ENCODE measurements at places on chromosomes 5 and 9.

DNA sequence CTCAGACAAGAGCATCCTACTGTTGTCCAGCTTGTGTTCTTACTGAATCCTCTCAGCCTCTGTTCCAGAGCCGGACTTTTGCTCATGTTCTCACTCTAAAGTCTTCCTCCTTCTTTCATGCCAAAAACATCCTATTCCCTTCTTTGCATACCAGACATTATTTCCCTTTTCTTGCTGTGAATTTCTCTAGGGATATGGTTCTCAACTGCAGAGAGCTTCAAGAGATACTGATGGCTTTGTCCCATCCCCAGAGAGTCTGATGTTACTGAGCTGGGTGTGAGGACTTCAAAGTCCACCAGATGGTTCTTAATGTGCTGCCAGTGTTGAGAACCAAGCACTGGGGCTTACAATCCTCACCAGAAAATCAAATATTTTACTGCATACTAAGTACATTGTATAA lies 98.6 kb upstream of the FER start:
- DNase-seq: no peak

GRCh38 chr5:25614466-25614865 lies 969.7 kb upstream of the CDH10 start:
- no peak for DNase-seq

- DNase-seq: no peak
These were observed 125.7 kb downstream of the BARX1 start for GRCh38 chr9:93829271-93830011.

DNA sequence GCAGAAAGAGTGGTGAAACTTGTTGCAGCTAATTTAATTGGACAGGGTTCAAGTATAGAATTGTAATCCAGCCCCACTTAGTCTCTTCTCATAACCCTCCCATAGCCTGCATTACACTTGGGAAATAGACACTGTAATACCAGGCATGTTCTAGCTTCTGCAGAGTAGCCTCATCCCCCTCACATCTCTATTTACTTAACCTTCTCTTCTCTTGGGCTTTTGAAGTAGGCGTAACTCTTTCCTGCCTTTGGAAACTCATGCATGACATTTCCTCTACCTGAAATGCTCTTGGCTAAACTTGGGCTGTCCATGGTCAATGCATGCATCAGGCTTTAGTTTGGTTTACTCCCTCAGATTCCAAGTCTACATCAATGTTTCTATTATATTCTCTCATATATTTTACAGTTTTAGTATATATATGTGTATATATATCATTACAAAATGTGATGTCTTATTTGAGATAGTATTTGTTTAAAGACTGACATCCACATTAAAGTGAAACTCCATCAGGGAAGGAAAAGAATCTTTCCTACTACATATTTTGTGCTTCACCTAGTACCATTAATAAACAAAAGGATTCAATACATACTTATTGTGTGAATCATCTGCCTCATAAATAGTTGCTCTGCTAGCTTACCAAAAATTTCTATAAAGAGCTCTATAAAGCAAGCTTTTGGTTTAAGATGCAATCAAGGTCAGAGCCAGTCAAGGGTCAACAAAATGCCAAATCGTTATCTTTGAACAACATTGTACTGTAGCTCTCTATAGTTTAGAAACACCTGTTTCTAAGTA lies 1158.0 kb downstream of the MAT2B start:
- DNase-seq: peak; percentile 21

DNA sequence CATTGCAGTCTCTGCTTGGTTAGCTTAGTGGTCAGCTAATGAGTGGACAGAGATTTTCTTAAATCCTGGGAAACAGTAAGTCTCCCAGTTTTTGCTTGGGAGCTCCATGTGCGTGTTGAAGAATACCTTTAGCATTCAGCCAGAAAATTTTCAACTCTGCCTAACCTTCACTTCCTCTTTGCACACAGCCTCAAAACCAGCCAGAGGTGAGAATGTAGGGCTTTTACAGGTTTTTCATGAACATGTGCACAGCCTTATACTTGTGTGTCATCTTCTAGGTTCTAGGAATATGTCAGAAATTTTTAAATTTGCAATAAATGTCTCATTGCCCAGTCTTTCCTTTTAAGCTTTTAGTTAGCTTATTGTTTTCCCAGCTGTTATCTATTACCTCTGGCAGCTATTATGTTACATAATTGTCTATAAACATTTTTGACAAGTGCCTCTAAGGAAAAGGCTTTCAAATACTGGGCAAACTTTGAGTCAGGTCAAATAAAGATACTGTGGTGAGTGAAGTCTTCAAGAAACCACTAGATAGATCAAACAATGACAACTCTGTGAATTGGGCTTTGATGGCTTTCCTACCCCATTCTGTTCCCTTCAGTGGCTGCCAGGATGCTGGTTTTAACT lies 12.7 kb downstream of the ADGRV1 start:
- no peak for DNase-seq

DNA sequence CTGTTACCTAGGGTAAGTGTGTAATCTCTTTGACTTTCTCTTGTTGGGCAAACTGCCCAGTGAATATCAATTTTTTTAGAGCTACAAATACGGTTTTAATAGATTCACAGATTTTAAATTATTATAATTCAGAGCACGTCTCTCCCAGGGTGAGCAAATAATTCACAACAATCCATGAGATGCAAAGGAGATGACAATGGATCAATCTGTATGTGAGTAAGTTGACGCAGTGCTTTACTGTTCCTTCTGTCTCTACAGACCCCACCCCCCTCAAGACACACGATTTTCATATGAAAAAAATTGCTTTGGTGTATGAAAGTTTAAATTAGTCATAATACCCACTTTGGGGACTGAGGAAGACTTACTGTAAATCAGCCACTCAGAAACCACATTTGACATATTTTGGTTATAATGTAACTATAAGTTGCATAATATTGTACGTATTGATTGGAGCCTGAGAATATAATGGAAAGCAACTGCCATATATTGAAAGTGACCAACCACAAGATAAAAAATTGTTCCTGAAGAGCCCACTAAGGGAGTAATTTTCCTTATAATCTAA lies 201.7 kb downstream of the BNC2 start:
- no peak for DNase-seq

DNA sequence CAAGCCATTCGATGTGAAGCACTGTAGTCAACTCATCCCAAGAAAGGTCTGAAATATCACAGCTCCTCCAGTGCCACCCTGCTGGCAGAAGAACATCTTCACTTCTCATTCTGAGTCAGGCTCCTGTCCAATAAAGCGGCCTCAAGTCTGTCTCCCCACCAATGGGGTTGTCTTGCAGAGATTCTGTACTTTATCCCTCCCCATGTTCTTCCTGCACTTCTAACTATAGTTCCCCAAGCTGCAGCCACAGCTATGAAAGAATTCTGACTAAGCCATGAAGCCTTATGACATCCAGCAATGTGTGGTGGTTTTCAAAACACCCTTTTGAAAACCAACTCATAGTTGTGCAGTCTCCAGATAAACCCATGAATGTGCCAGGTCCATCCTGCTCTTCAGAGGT lies 6.8 kb downstream of the MACROH2A1 start:
- no peak for DNase-seq

- DNase-seq: peak; percentile 91
These were observed 2.5 kb upstream of the ZNF608 start for GRCh38 chr5:124748687-124749594.

DNA sequence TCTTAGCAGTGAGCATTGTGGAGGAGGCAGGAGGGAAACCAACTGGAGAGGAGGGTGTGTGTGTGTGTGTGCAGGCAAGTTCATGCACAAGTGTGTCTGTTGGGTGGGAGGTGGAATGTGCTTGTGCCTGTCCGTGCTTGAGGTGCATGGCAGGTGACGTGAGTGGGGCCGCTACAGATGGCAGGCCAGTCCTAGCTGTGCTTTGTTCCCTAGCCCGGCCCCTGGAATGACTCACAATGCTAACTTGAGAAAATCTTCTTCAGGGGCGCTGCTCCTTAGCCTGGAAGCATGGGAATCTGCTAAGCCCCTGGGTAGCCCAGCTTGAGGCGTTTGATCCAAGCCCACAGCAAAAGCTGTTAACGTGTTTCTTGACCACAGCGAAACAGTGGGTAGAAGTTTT lies 25.0 kb upstream of the DMRT2 start:
- no peak for DNase-seq

GRCh38 chr9:130239363-130239695 lies 26.2 kb upstream of the HMCN2 start:
- no peak for DNase-seq

GRCh38 chr5:18375641-18376040 lies 741.4 kb downstream of the TAF11L14 start:
- no peak for DNase-seq

DNA sequence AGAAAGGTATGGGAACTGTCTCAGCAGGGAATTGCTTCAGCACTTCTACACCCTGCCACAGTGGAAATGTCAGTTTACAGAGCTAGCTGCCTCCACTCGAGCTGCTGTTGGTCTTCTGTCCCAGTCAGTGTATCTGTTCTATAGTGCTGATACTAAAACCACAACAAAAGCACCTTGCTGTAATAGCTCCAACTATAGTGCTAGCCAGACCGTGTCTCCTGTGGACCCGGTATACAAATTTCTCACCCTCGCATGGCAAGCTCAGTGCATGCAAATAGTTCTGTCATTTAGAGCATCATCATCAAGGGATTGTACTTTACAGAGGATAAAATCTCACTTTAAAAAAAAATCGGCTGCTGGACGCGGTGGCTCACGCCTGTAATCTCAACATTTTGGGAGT lies 51.5 kb upstream of the IQGAP2 start:
- no peak for DNase-seq

DNA sequence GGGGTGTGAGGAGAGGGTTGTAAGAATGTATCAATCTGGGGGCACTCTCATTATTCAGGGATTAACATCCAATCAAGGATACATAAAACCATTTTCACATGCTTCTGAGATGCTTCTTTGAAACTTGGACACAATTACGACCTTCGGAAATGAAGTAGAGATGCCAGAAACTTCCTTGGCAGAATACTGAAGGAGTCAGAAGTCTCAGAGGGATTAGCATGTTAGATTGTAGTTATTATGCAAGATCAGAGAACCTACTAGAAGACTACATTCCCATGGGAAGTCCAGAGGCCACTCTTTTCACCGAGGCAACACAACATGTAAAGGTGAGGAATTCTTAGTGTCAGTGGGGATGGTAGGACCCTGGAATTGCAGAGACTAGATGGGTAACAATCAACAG lies 5.1 kb upstream of the SLC22A4 start:
- no peak for DNase-seq

DNA sequence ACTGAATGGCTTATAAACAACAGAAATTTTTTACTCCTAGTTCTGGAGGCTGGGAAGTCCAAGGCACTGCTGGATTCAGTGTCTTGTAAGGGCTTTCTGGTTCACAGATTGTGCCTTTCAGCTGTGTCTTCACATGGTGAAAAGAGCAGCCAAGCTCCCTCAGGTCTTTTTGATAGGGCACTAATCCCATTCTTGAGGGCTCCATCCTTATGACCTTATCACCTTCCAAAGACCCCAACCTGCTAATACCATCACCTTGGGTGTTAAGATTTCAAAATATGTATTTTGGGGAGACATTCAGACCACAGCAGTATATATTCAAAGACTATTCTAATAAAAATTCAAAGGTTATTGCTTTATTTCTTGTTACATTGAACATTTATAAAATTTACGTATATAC lies 16.5 kb upstream of the POC5 start:
- no peak for DNase-seq

DNA sequence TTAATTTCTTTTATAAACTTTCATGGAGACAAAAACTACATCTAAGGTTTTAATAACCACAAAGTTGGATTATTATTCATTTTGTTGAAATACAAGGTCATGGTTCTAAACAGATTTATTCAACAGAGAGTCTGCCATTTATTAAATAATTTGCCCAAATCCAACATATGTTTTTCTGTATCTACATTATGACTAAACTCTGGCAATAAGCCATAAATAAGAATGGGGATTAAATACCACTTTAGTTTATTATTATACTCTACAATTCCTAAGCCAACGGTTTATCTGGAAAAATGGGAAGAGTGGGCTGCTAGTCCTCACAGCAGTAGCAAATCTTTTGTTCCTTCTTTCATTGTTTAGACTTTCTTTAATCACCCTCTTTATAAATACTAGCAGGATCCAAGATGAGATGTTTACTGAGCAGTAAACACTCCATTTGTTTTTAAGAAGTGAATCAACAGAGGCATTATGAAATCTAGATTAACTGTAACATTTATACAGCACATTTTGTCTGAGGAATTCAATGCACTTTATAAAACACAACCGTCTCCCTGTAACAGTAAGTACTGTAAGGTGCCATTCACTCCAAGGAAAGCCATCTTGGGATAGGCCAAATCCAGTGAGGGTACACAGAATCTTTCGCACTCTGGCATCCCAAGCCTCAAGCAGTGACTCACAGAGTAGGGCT lies 89.7 kb downstream of the DROSHA start:
- DNase-seq: no peak

DNA sequence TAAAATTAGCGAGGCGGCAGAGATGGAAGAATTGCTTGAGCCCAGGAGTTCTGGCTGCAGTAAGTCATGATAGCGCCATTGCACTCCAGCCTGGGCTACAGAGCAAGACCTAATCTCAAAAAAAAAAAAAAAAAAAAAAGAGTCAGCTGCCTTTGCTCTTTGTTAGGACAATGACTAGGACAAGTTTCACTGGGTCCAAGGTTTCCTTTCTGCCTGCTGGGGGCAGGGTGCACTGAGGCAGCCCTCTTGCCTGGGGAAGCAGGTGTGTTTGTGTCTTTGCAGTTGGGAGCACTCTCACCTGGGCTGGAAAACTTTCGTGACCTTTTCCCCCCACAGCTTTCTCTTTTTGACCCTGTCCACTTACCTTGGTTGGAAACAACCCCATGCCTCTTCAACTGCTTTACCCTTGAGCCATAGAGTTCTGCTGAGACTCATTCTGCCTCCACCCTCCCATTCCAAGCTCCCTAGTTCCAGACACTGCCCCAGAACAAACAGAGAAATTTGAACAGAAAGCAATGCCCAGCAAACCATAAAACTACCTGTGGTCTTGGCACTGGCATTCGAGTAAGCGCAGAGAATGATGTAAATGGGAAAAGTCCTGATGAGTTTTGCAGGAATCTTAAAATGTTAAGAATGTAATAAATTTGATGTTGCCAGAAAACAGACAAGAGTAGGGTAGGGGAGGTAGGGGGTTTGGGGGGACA lies 17.0 kb upstream of the MYO10 start:
- no peak for DNase-seq

- no peak for DNase-seq
These were observed 337.8 kb downstream of the DEPDC1B start for GRCh38 chr5:60362158-60362557.

Measured in left renal pelvis (tissue), 4 donors.